CD4-positive, alpha-beta T cell treated with Interleukin-4 for 4 hours (primary cell): ENCODE measurements at places on chromosomes 4 and X.

GRCh38 chrX:78922754-78923153 lies 22.4 kb upstream of the P2RY10 start:
- DNase-seq, result no peak

GRCh38 chrX:155592331-155592730 lies 20.4 kb downstream of the TMLHE start:
- no peak for DNase-seq

- no peak for DNase-seq
These were observed 45.5 kb downstream of the FAM9B start for GRCh38 chrX:8988446-8988845.

DNA sequence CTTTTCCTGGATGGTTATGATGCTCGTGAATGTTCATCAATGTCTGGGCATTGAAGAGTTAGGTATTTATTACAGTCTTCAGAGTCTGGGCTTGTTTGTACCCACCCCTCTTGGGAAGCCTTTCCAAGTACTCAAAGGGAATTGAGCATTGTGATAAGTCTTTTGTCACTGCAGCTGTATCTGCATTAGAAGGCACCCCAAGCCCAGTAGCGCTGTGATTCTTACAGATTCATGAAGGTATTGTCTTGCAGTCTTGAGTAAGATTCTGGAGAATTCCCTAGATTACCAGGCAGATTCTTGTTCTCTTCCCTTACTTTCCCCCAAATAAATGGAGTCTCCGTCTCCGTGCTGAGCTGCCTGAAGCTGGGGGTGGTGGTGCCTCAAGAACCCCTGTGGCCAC lies 173.4 kb upstream of the HUWE1 start:
- no peak for DNase-seq
